Effector memory CD4-positive, alpha-beta T cell (primary cell): ENCODE measurements at places on chromosomes 4 and X.

- no peak for DNase-seq
Observed at GRCh38 chrX:136198678-136199243, 51.4 kb downstream of the FHL1 start.

- DNase-seq: peak; percentile 20
Observed at GRCh38 chr4:140103676-140104075, 50.3 kb downstream of the MAML3 start.

- no peak for DNase-seq
Observed at GRCh38 chrX:103356130-103356798, at the start of gene TCEAL9. Gene TCEAL9, plus strand, starts transcription at chrX:103356506. Its CDS starts 1,179 bp downstream, at chrX:103357685.

DNA sequence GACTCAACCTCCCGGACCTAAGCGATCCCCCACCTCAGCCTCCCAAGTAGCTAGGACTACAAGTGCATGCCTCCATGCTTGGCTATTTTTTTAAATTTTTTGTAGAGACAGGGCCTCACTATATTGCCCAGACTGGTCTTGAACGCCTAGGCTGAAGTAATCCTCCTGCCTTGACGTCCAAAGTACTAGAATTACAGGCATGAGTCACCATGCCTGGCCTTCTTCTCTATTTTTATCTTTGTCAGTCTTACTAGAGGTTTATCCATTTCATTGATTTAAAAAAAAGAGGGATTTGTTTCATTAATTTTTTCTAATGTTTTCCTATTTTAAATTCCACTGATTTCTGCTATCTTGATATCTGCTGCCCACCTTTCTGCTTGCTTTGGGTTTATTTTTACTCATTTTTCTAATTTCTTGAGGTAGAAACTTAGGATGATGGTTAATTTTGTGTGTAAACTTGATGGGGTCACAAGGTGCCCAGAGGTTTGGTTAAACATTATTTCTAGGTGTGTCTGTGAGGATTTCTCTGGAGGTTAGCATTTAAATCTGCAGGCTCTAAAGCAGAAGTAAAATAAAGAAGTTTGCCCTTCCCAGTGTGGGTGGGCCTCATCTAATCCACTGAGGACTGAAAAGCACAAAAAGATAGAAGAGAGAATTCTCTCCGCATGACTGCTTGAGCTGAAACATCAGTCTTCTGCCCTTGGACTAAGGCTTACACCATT, 116.2 kb upstream of the DCLK2 start:
- no peak for DNase-seq

GRCh38 chr4:187504974-187505797, 490.4 kb upstream of the ZFP42 start:
- no peak for DNase-seq

DNA sequence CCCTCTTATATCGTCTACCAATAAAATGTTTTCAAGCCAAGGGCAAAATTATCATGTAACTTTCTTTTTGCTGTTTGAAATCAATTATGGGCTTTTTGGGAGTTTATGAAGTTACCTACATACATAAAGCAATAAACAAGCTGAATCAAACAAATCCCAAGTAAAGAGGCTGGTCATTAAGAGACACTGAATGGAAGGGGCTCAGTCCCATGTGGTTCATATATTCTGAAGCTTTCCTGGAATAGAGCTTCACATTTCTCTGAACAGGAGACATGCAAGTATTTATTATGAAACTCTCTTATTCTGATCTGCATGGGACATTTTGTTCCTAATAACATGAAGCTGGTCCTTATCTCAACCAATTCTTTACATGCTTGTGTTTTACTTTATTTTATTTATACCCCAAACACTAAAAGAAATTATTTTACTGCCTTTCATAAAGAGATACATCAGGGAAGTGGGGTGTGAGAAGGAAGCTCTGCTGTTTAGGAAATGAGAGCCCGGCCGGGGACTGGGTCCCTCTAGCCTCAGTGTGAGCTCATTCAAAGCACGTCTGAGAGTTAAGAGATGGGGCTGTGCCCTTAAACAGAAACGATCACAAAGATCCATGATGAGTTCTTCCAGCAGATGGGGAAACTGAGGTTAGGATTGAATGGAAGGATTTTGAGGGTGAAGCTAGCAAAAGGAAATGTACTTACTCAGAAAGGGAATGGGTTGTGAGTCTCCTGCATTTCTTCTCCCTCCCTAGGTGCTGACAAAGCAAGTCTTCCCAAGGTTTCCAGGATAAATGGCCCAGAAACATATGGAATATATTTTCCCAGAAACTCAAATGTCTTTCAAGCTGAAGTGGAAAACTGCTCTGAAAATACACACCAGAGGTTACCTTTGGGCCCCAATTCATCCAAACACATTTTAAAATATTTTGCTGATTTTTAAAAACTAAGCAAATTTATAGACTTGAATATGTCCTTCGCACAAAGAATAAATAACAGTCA, 93.1 kb upstream of the LNX1 start:
- DNase-seq: no peak

DNA sequence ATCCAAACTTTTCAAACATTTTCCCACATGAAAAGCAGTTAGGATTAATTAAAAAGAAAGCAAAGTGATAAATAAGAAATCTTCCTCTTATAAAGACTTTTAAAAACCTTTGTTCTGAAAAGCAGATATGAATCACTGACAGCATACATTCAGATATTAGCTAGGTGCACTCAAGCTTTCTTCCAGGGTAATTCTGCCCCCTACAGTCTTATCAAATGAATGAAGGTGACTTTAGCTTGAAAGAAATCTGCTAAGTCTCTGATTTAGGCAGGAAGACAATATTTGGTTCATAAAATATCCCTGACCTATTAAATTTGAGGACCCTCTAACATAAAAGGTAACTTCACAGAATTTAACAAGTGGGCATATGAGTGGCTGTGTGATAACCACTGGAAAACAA, 209.1 kb upstream of the FAM47A start:
- DNase-seq: no peak

- no peak for DNase-seq
Observed at GRCh38 chr4:99356992-99357391, 4.4 kb upstream of the ADH1C start.
